ENCODE measurements at places on chromosomes 4 and X.

- DNase-seq, result peak; percentile 75
Observed at GRCh38 chrX:68503836-68504636, 5.2 kb downstream of the YIPF6 start.

- no peak for DNase-seq
Observed at GRCh38 chr4:108651014-108651791, 804 bp downstream of the OSTC start.

DNA sequence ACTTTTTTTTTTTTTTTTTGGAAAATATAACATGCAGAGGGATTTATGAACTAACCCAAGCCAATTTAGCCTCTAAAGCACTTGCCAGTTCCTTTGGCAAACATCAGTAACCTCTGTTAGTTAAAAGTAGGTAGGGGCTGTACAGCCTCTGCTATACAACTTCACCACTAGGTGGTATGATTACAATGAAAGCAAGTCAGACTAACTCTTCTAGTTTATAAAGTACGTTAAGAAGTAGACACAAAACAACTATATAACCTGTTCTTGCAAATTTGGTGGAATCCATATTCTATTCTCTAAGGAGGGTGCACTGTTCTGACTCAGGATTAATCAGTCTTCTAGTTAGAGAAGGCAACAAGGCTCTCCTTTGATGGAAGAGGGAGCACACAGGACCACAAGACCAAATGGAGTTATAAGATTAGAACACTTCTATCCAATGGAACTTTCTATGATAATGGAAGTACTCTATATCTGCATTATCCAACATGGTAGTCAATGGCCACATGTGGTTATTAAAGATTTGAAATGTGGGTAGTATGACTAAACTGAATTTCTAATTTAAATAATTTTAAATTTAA is 12.8 kb downstream of the AIMP1 start:
- no peak for DNase-seq

DNA sequence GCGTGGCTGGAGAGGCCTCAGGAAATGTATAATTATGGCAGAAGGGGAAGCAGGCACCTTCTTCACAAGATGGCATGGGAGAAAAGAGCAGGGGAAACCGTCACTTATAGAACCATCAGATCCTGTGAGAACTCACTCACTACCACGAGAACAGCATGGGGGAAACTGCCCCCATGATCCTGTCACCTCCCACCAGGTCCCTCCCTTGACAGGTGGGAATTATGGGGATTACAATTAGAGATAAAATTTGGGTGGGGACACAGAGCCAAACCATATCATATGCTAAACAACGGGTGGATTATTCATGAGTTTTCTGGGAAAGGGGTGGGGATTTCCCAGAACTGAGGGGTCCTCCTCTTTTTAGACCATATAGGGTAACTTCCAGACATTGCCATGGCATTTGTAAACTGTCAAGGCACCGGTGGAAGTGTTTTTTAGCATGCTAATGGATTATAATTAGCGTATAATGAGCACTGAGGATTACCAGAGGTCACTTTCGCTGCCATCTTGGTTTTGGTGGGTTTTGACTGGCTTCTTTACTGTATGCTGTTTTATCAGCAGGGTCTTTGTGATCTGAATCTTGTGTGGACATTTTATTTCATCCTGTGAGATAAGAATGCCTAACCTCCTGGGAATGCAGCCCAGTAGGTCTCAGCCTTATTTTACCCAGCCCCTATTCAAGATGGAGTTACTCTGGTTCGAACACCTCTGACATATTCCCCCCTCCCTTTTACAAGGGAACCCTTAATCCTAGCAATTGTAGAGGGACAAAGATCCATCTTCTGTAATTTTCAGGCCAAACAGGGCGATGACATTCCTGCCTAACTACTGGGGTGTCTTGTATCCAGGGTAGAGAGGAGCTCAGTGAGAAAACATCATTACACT is 27.6 kb upstream of the ZNF81 start:
- DNase-seq, result no peak

DNA sequence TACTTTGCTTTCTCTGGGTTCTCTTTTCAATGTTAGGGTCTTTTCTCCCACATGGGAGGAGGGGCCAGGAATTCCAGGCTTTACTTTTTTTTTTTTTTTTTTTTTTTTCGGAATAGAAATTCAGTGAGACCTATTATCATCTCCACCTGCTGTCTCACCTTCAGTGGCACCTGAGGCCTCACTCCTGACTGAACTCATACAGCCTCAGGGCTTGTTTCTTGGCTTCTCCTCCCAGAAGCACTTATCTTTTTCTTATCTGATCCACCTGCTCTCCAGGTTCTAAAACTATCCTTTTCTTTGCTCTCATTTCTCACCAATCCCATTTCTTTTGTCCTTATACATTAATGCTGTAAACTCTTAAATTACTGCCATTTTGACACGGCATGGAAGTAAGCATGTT is 117.3 kb upstream of the PPP3CA start:
- no peak for DNase-seq

DNA sequence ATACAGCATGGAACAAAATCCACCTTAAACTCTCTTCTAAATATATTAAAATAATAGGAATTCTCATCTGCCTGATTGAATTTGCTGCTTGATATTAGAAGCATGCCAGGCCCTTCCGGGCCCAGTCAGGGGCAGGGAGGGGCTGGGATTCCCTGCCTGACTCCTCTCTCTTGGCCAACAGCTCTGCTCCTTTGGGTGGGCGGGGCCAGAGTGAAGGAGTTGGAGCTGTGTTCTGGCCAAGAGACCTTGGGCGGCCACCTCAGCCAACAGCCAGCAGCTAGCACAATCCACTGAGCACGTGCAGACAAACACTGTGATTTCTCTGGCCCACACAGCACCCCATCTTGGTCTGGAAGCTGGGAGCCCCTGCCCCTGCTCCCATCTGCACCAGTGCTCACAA is 140.3 kb downstream of the PJA1 start:
- no peak for DNase-seq

- no peak for DNase-seq
Observed at GRCh38 chr4:115396034-115396433, 282.6 kb upstream of the NDST4 start.

DNA sequence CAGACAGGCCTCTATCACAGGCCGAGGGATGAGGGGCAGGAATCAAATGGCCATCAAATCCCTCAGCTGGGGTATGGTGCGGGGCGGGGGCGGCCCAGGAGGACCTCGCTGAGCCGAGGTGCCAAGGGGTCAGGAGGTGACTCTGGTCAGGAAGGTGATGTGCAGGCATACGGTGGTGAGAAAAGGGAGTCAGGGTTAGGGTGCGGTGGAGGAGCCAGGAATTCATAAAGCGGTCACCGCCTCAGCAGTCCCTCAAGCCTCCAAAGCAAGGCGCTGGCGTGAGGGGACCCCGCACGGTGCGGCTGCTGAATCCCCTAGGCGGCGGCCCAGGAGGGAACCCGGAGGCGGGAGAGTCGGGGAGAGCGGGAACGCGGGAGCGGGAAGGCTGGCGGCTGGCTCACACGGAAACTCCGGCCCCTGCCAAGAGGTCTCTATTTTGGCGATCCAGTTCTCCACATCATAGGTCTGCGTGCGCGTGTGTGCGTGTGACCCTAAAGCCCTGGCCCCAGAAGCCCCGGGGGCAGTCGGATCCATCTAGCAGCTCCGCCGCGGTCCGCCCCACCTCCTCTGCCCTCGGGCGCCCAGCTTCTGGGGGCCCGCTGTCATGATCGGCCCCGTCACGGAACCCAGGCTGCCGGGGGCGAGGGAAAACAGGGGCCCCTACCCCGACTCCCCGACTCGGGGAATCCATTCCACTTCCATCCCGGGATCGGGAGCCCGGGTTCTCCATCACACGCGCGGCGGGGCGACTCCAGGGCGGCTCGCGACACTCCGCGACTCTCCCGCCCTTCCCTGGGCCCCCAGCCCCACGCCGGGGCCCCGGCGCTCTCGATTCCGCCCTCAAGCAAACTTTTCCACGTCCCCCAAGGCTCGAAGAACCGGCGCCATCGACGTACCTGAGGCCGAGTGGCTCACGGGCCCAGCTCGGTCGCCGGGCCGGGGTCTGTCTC is 593 bp downstream of the ELF4 start:
- DNase-seq, result peak; percentile 25

- no peak for DNase-seq
Observed at GRCh38 chr4:6573551-6573950, 1.4 kb upstream of the MAN2B2 start.

DNA sequence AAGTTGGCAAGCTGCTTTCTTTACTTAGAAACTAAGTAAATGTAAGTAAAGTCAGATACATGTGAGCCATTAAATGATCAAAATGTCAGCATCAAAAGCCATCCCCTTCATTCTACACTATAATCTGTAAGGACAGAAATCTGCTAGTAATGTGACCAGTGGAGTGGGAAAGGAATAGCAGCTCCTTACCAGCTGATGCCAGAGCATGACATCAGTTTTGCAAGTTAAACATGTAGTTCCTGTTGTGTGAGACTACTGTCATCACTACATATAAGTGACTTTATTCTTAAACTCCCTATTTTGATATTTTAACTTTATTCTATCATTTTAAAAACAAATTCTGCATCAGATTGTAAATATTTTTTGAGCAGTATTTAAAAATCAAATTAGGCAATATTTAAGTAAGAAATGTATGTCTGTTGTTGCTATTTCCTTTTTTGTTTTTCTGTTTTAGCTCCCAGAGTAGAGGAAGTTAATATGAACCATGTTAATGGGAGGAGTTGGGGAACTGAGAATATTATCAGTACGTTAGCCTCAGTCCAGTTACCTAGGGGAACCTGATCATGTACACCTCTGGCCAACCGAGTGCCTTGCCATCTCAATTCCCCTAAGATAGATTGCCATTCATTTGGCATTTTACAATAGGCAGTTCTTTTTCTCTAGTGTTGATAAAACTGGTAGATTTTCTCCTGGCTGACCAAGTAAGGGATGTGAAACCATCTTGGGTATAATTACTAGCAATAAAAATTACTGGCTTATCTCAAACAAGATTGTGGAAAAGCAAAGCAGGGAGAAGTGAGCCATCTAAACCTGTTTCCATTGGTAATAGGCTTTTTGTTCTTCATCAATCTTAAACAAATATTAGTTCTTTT is 34.7 kb downstream of the CCNI start:
- DNase-seq, result no peak

DNA sequence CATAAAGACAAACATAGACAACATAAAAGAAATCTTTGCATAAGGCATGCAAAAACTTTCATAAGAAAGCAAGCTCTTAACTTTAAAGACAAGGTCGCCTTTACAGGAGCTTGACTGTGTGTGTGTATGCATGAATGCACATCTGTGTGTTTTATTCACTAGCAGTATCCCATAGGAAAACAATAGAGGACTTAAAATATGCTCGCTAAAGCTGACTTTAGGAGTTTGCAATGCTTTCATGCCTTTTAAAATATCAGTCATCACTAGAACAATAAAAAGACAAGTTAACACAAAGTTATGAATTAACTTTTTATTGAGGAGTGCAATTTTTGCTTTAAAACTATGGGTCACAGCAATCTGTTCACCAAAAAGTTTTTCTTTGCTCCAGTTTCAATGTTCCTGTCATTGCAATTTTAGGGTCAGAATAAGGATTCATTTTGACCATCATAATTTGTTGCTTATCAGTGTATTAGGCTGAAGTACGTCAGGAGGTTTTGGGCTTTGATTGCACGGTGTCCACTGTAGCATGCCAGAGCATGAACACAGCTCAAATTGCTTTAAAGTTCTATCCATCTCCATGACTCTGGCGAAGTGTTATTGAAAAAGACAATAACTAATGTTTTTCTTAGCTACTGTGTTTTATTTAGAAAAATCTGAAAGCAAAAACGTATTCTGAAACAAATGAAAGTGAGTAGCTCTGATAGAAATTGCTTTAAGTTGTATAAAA is 36.9 kb downstream of the ANXA10 start:
- no peak for DNase-seq
